Activated CD4-positive, alpha-beta memory T cell treated with anti-CD3 and anti-CD28 coated beads, Interleukin-2, amount 10 ng/mL, durations not matched to agents 7 days and 5 days (primary cell): ENCODE measurements at places on chromosomes 4 and X.

DNA sequence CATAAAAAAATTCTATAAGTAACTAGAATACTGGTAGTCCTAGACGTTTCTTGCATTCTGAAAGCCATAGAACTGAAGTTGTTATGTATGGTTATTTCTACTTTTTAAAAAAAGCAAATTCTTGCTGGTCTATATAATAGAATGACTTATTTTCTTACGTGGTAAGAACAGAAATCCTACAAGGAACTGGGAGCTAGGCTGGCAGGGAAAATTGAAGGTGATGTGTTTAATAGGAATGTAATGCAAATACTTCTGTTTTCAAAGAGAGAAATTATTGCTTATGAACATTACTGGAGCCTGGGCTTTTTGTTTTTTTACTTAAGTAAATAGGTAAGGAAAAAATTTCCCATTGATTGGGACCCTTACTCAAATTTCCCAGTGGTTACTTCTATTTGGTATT, 8.9 kb downstream of the CCNA2 start:
- no peak for DNase-seq

- no peak for DNase-seq
These were observed 109.6 kb upstream of the KIT start for GRCh38 chr4:54548098-54548620.

- no peak for DNase-seq
These were observed 31.7 kb upstream of the MXRA5 start for GRCh38 chrX:3378156-3378555.

GRCh38 chr4:69115851-69116213, 19.6 kb downstream of the UGT2B7 start:
- DNase-seq, result no peak

GRCh38 chrX:116246261-116246660, 75.7 kb downstream of the AGTR2 start:
- no peak for DNase-seq

DNA sequence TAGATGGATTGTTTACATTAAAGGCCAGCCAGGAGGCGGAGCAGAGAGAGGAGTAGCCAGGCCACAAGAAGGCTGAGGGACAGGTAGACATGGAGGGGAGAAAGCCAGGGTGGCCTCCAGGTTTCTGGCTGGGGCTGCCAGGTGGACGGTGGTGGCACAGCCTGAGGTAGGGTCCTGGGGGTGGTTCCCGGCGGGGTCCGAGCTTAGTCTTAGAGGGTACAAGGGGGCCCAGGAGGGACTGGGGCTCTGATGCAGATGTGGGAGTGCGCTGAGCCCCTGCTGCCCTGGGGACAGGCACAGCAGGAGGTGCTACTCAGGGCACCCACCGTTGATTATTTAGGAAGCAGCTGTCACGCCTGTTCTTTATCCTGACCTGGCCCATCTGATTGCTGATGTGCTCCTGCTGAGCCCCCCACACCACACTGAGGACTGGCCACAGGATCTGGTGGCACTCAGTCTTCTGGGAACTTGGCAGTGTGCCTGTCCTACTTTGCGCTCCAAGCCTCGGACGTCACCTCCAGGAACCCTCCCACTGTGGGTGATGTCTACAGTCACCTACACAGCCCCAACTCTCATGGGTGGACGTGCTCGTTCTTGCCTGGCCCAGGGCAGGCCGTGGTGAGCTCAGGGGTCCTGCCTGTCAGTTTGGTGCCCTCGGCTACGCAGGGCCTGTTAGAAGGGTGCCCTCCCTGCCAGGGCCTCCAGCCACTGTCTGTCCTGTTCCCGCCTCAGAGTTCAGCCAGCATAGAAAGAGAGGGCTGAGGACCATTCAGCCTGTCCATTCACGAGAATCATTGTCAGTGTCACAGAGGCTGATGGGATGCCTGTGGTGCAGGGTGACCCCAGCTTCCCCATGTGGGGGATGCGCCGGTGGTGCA, 12.0 kb downstream of the WFS1 start:
- DNase-seq, result no peak

DNA sequence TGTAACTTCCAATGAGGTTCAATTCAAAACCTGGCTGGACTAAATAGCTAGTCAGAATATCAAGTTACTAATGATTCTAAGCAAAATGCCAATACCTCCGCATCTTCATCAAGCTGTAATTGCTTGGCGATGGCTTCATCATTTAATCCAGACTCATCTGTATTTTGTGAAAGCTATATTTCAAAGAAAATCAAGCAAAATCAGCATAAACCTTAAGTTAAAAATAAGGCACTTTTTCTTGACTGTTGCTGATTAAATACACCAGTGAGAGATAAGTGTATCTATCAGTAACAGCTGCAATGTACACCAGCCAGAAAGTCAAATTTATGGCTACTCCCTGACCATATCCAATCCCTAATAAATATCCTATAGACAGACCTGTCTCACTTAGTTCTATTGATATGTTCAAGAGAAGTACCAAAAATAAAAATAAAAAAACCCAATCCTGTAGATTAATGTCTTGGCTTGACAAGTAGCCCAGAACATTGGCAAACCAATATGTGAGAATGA, 39.6 kb downstream of the RFC1 start:
- no peak for DNase-seq

DNA sequence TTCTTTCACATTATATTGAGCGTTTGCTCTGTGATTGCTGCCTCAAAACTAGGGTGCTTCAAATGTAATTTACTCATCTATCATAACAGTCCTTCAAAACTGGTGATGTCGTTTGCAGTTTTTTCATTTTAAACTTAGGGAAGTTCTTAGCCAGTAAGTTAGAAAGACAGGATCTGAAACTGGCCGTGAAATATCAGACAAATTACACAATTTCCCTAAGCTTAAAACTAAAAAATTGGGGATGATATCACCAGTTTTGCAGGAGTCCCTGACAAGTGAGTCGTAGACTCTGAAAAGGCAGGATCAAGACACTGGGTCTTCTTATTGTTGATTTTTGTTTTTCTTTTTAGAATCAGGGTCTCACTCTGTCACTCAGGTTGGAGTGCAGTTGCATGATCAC, 44.8 kb downstream of the MOB1B start:
- DNase-seq, result no peak

DNA sequence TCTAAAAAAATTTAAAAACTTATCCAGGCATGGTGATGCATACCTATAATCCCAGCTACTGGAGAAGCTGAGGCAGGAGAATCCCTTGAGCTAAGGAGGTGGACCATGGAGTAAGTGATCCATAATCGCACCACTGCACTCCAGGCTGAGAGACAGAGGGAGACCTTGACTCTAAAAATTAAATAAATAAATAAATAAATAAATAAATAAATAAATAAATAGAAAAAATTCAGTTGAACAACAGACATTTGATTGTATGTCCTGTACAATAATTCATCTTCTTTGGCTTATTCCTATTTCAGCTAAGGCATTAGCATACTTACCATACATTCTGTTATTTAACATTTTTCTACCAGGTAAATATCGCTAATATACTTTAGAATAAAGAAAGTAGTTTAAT, 726.1 kb upstream of the GALNTL6 start:
- DNase-seq, result no peak

- DNase-seq, result no peak
These were observed 70.7 kb downstream of the LEF1 start for GRCh38 chr4:108097990-108098553.

GRCh38 chr4:152401424-152401823, 134.5 kb downstream of the FBXW7 start:
- no peak for DNase-seq

DNA sequence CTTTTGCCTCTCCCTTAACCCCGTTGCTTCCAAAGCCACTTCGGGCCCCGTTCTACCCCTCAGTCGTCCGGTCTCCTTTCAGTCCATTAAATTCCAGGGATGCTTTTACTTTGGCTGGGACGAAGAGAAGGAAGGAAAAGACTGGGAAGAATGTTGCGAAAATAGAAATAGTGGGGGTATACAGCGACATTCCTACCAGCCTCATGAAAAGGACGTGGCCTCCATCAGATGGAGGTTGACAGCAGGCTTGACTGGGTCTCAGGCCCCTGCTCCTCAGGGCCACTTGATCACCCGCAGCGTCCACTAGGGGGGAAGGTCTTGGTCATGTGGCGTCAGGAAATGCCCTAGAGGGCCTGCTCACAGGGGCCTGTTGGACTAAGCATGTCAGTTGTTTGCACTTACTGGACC, 657 bp upstream of the ANKRD50 start:
- DNase-seq, result no peak

DNA sequence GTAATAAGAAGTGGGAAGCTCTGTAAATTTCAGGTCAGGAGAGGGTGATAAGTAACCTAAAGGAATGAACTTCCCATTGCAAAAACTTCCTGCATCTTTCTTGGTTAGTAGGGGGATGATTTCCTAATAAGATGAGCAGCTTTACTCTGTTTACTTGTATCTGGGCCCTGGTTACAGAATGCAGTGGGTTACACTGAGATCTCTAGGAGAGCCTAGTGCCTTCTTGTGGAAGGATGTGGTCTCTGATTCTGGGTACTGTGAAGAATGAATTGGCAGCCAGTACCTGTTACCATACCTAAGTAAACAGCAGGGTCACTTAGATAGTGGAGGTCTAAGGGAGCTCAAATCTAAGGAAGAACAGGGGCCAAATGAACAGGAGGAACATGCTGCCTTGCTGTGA, 320.6 kb downstream of the ARHGAP10 start:
- peak; percentile 53 for DNase-seq

DNA sequence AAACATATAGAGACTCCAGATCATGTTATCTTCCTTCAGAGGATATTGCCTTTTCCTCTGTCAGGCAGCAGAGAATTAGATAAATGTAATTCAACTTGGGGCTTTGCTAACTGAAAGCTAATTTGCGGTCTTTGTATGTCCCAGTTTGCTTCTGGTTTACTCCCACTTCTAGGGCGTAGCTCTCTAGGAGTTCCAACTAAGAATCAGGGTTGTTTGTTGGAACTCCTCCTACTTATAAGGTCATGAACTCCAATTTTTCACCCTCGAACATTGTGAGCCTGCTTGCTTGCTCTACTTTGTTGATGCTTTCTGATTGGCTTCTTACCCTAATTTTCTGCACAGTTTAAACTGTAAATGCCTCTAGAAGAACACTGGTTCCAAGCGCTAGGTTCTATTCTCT, 66.1 kb downstream of the FMR1NB start:
- no peak for DNase-seq

DNA sequence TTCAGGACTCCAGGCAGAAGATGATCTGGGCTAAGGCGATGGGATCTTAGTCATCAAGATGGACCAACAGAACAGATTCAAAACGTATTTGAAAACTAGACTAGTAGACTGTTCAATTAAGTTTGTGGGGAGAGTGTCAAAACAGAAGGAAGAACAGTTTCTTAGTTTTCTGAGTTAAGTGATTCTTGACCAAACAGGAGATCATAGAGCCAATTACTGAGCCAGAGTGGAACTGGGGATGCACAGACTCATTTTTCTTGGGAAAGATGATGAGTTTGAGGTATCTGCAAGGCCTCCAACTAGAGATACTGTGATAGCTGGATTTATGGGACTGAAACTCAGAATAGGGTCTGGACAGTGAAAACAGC, 119.5 kb downstream of the REELD1 start:
- DNase-seq, result no peak

GRCh38 chr4:81164126-81164525, 50.9 kb downstream of the PRKG2 start:
- no peak for DNase-seq

DNA sequence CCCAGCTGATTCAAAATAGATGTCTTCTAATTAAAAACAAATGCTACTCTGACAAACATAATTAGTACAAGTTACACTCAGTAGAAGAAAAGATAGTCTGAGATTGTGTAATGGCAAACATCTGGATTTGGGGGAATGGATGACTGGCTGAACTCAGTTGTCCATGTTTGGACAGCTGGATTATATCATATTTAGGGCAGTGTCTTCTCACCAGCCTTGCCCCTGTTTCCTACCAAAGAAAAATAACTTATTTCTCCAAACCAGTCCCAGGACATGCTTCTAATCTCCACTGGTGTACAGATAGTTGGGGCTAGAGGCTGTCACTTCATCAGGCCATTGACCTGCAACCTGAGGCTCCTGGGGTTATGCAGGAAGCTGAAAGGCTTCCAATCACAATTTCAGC, 237.3 kb downstream of the USP46 start:
- DNase-seq, result no peak

- no peak for DNase-seq
These were observed 92.0 kb upstream of the BMPR1B start for GRCh38 chr4:94665500-94666404.
